ENCODE measurements at places on chromosomes 1 and 21.

DNA sequence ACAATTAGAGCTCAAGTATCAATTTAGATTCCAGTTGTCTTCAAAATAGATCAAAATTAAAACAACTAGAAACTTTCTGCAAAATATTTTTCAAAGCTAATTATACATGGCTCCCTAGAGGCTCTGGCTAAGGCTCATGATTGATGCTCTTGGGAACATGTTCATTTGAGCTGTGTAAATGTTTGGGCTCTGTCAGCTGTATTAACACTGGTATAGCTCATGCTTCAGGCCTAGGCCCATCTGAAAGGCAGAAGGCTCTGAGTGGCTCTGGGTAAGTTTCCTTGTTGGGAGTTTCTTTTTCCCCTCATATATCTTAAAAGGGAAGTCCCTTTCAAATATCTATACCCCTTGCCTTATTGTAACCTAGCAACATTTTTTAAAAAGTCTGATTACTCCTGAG is 81.3 kb downstream of the UROD start:
- no peak for DNase-seq

GRCh38 chr1:23149114-23149513 is 19.5 kb downstream of the LUZP1 start:
- no peak for DNase-seq

- DNase-seq = peak; percentile 16
These were observed 109.9 kb downstream of the GALNT2 start for GRCh38 chr1:230176871-230177411.

GRCh38 chr1:56036479-56036878 is 542.9 kb downstream of the PLPP3 start:
- no peak for DNase-seq
